ENCODE measurements at places on chromosomes 12 and 14.

GRCh38 chr12:103841690-103842584 lies 903 bp upstream of the NT5DC3 start:
- peak; percentile 24 for DNase-seq

GRCh38 chr14:60356906-60357550 lies 108.0 kb downstream of the PPM1A start:
- no peak for DNase-seq

GRCh38 chr14:55944757-55945156 lies 173.5 kb upstream of the PELI2 start:
- DNase-seq: no peak

GRCh38 chr12:51970904-51971646 lies 19.6 kb downstream of the ACVR1B start:
- peak; percentile 20 for DNase-seq

- DNase-seq: no peak
These were observed 2.8 kb downstream of the TMX1 start for GRCh38 chr14:51242545-51243490.

GRCh38 chr12:98374007-98374406 lies 141.4 kb upstream of the TMPO start:
- no peak for DNase-seq

DNA sequence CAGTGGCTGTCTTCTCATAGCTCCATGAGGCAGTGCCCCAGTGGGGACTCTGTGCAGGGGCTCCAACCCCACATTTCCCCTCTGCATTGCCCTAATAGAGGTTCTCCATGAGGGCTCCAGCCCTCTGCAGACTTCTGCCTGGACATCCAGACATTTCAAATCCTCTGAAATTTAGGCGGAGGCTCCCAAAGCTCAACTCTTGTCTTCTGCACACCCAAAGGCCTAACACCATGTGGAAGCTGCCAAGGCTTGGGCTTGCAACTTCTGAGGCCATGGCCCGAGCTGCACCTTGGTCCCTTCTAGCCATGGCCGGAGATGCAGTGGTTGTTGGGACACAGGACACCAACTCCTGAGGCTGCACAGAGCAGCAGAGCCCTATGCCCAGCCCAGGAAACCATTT lies 20.5 kb upstream of the PPP2R5C start:
- DNase-seq: no peak

- no peak for DNase-seq
These were observed 145.1 kb downstream of the GRIP1 start for GRCh38 chr12:66533767-66534166.

GRCh38 chr12:132397934-132398385 lies 68.6 kb upstream of the GALNT9 start:
- no peak for DNase-seq

DNA sequence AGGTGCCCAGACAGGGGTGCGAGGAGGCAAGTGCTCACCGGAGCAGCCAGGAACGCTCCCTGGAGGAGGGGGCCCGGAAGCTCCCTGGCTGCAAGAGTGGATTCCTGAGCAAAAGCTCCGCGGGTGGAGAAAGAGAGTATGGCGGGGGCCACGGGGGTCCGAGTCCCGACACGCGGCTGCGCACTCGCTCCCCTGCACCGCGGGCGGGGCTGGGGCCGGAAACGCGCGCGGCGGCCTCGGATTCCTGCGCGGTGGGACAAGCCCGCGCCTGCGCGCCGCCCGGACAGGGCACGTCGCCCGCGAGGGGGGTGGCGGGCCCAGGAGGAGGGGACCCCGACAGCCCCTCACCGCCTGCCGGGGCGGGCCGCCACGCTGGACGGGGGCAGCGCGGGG lies 27.8 kb upstream of the GPR132 start:
- DNase-seq: peak; percentile 58

DNA sequence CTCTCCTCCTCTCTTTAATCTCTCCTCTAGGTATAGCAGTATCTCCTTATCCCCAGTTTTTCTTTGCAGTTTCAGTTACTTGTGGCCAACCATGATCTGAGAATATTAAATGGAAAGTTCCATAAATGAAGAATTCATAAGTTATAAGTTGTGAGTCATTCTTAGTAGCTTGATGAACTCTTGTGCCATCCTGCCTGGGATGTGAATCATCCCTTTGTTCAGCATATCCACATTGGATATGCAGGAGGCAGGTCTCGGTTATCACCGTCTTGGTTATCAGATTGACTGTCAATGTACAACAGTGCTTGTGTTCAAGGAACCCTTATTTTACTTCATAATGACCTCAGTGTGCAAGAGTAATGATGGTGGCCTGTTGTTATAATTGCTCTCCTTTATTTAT lies 134.0 kb downstream of the TMEM117 start:
- no peak for DNase-seq

DNA sequence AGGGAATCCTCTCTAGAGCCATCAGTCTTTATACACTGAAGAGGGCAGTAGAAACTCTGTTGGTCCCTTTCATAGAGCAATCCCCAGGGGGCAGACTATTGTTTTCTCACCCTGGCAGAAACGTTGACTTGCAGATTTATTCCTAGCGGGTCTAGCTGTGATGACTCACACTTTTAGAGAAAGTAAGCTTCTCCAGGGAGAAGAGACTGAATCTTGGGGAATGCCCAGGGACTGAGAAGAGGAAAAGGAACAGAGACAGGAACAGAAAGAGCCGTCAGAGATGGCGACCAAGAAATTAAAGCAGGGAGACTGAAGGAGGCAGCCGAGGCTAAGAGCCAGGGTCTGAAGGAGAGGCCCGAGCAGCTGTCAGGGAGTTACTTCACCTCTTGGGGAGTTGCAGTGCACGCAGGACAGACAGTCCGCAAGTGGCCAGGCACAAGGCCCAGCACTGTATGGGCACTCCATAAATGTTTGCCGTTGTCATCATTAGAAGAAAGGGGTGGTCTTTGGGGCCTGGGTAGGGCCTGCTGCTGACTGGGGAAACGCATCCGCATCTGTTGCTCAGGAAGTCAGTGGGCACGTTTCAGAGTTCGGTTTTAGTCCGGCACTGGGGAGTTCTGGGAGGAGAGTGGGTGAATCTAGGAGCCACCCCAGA lies 13.0 kb downstream of the PLEKHG6 start:
- DNase-seq: peak; percentile 30

DNA sequence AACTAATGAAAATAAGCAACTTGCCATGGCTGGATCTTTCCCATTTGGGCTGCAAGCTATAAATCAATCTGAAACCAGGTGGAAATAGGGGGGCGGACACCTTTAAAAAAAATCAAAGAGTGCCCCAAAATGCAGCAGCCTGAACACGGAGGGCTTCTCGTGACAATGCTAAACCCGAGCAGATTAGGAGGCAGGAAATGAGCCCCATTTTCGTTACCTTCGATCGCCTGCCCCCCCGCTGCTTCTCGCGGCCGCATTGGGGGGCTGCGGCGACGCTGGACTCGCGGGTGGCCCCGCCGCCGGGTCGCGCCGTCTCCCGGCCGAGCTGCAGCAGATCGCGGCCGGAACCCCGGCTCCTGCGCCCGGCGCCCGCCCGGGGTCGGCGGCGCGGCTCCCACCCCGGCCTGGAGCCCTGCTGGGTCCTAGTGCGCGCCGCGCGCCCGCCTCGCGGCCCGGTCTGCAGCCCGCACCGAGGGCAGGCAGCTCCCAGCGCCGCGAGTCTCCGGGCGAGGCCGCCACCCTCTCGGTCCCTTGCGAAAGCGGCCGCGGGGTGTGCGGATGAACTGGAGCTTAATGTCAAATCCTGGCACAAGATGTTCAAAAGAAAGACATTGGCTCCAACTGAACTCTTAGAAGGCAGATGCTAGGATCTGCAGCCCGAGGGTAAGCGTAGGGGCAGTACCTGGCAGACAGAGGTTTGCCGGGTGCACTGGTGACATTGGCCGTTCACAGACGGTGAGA lies 201.9 kb upstream of the FOXN3 start:
- DNase-seq: peak; percentile 54

DNA sequence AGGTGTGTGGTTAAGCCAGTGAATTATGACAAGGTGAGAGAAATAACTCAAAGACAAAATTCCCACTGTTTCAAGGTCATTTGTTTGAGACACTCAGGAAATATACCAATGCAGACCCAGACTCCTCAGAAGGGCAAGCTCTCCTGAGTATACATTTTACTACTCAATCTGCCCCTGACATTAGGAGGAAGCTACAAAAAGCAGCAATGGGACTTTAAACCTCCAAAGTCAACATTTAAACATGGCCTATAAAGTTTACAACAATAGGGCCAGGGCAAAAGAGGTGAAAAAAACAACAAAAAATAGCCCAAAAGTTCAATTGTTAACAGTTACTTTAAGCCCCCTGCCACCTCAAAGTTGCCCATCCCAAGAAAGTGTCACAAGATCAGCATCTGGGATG lies 19.5 kb upstream of the PEX5 start:
- DNase-seq: no peak

- peak; percentile 39 for DNase-seq
These were observed 96.7 kb downstream of the RFLNA start for GRCh38 chr12:124391340-124392261.

DNA sequence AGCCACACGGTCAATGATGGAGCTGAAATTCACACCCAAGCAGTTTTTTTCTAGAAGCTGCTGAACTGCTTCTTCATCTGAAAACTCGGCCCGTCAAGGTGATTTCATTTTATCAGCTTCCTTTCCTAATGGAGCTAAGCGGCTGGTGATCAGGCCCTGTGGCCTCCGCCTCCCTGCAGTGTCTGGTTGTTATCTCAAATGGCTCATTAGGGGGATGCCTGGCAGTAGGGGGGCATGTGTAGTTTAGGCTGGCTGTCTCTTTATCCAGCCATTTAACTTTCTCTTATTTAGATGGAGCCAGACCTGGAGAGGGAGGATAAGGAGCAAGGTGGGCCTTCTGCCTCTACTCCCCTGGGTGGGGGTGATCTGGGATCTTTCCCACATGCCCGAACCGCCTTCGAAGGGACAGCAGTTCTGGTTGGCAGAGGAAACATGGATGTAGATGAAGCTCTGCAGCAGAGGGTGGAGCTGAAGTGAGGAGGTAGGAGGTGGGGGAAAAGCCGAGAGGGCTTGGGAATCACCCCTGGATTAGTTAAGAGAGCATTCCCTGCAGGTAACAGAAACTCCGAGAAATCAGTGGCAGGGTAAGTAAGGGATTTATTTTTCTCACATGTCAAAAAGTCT lies 64.4 kb downstream of the TGFB3 start:
- DNase-seq: no peak

DNA sequence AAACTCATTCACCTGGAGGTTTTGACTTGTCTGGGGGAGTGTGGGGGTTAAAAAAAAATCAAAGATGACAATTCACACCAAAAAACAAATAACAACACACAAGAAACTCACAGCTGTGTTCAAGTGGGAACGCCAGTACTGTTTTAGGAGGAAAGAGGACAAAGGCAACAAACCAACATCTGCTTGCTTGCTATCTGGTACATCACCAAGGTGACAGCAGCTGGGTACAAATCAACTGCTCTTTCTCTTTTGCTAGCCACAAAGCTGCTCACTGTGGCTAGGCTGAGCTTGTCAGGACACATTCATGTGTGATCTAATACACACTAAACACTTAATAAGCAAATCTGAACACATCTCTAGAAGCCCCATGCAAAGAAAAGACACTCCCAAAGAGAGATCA lies 128.0 kb upstream of the RAP1B start:
- no peak for DNase-seq

DNA sequence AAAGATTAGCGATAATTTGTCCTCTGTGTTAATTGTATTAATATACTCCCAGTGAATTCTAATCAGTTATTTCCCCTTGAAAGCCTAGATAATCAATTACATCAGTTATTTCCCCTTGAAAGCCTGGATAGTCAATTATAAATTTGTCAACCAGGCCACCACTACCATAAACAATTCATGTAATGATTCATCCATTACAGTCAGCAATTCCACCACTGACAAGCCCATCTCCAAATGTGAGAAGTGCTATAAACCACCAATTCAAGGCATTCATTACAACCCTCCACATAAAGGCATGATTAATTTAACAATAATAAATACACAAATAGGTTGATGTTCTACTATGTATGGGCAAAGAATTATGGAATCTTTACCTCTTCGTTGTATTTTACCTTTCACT lies 40.9 kb downstream of the INTS13 start:
- DNase-seq: no peak

DNA sequence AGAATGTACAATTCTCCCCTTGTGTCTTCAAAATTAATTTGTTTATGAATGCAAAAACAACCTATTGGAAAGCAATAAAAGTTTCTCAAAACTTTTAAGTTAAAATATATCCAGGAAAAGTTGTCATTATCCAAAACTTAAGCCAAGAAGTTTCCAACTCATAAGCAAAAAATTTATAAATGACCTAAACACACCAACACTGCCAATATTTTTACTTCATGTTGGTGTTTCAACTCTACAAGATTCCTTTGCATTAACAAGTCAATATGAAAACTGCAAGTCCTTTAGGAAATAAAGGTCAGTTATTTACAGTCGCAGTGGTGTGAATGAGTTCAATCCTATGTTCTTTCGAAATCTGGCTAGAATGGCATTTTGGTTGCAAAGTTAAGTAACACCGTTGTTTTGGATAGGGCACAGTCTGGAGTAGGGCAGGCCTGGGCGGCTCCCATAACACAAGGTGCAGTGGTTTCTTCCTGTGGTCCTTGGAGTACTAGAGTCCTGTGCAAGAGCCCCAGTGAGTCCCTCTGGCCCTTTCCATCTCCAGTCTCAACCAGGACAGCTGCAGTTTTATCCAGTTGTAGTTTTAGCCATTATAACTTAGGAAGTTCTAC lies 151.4 kb downstream of the MED13L start:
- no peak for DNase-seq

- DNase-seq: no peak
These were observed 62.3 kb downstream of the OTOGL start for GRCh38 chr12:80161612-80162011.

DNA sequence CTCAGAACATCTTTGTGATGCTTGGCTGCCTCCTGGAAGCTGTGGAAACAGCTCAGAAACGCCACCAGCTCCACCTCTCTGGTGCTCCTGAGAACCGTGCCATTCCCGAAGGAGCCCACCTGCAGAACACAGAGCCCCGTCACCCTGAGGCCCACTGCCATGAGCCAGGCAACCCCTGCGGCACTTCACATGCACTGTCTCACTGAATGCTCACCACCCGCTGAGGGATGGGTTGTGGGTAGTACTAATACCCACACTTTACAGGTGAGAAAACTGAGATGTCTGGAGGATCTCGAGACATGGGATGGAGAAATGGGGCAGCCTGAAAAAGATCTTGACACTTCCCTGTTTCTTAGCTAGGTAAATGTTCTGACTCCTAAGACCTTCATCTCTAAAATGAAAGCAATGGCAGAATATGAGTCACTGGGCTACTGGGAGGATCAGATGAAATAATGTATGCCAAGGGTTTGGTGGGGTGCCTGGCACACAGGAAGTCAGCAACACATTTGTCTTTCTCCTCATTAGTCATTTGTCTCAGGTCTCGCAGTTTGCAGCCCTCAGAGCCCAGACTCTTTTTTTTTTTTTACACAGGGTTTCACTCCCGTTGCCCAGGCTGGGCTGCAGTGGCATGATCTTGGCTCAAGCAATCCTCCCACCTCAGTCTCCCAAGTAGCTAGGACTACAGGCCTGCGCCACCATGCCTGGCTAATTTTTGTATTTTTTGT lies 5.3 kb downstream of the OASL start:
- DNase-seq: peak; percentile 34

- no peak for DNase-seq
These were observed 248.6 kb downstream of the ZFP36L1 start for GRCh38 chr14:68544081-68544892.

GRCh38 chr12:123449856-123450255 lies 8.1 kb upstream of the SNRNP35 start:
- DNase-seq: no peak

GRCh38 chr14:68711561-68712309 lies 81.1 kb downstream of the ZFP36L1 start:
- DNase-seq: peak; percentile 17

Measured in activated CD4-positive, alpha-beta T cell treated with anti-CD3 and anti-CD28 coated beads, Interleukin-2, amount 50 U/mL, for 1 hour (primary cell).